ENCODE measurements at places on chromosomes 13 and 19. TPM values are rescaled to one million over a fixed set of nuclear protein-coding genes. Genes with fewer than 3 reads are reported as not detected.

- no peak for DNase-seq
Observed at GRCh38 chr13:113656831-113657671, 947 bp downstream of the ATP4B start.

GRCh38 chr19:850979-851335, 1.1 kb upstream of the ELANE start:
- DNase-seq, result no peak

DNA sequence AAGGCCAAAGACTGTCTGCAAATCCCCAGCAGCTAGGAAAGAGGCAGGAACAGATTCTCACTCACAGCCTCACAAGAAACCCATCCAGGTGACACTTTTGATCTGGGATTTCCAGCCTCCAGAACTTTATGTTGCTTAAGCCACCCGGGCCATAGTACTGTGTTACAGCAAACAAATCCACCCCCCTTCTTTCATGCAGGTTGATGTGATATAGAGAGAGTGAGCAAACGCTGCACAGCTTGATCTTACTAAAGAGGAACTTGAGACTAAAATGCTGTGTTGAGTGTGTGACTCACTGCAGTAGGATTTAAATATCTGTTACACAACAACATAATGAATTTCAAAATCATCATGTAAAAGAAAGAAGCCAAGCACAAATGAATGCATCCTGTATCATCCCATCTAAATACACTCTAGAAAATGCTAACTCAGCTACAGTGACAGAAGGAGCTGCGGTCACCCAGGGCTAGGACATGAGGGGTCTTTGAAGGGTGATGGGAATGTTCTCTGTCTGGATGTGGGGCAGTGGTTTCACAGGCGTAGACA, 32.2 kb downstream of the RCBTB2 start:
- no peak for DNase-seq

DNA sequence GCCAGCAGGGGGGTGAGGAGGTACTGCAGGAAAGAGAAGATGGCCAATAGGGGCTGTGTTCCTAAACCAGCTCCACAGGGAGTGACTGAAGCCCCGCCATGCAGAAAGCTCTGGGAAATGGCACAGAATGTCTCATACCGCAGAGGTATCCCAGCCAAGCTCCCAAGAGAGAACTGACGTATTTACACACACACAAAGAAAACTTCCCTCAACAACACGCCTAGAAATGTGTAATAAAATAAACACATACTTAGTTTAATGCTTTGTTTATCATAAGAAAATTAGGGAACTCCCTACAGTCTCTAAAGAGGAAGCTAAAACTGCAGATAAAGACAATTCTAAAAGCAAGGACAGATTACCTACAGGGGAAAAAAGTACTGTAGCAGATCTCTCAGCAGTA, 40.0 kb downstream of the ESD start:
- no peak for DNase-seq

The SIRT6 gene
- 3.9 TPM for polyA plus RNA-seq

DNA sequence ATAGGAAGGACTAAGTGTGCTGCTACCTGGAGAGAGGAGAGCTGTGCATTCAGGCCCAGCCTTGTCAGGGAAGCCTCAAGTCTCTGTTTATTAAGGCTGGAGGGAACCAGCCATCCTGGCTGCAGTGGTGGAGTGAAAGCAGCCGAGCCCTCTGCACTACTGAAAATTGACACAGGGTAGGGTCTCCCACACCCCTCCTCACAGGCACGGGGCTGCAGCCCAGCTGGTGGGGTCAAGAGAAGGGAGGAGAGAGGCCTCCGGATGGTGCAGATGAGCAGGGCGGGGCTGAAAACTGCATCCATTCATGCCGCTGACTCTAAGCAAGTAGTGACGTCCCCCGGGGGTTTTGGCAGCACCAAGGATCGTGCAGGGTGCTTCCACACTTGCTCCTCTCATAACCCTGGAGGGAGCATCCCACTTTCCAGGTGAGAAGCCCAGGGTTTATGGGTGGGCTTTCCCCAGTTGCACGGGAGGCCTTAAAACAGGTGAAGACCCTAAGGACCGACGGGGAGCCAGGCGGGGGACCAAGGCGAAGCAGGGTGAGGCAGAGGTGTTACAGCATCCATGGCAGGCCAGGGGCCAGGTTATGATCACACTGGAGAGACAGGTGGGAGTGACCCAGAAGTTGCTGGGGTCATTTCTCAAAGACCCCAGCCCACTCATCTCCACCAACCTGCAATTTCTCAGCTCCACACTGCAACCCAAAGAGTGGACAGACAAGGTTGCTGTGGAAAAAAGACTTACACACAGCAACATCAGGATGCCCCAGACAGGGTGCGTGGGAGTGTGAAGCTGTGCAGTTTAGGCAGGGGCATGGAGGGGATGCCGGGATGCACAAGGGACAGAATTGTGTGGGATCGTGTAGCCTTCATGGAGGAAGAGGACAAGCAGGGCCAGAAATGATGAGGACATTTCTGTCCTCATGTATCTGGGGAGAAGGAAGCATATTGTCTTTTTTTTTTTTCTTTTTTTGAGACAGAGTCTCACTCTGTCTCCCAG, 36.8 kb downstream of the VSTM2B start:
- DNase-seq, result no peak

DNA sequence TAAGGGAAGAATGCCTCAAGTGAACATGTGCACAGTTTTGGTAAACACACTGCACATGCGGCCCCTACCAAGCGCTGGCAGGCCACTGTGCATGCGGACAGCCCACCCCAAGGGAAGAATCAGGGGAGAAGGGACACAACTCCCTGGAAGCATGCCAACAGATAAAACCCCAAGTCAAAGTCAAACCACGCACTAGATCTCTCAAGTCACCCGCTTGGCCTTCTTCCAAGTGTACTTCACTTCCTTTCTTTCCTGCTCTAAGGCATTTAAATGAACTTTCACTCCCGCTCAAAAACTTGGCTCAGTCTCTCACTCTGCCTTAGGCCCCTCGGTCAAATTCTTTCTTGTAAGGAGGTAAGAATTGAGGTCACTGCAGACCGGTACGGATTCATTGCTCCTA, 4.6 kb upstream of the RFXAP start:
- no peak for DNase-seq

- DNase-seq, result no peak
Observed at GRCh38 chr13:39040206-39040605, 1.9 kb downstream of the NHLRC3 start.

The GARIN5A gene
- 0.77 TPM for polyA plus RNA-seq
